Activated CD8-positive, alpha-beta T cell treated with anti-CD3 and anti-CD28 coated beads for 36 hours (primary cell): ENCODE measurements at places on chromosomes 13 and 19. TPM values are rescaled to one million over a fixed set of nuclear protein-coding genes. Genes with fewer than 3 reads are reported as not detected.

- peak; percentile 38 for DNase-seq
These were observed 11.6 kb upstream of the FPR3 start for GRCh38 chr19:51783372-51783771.

DNA sequence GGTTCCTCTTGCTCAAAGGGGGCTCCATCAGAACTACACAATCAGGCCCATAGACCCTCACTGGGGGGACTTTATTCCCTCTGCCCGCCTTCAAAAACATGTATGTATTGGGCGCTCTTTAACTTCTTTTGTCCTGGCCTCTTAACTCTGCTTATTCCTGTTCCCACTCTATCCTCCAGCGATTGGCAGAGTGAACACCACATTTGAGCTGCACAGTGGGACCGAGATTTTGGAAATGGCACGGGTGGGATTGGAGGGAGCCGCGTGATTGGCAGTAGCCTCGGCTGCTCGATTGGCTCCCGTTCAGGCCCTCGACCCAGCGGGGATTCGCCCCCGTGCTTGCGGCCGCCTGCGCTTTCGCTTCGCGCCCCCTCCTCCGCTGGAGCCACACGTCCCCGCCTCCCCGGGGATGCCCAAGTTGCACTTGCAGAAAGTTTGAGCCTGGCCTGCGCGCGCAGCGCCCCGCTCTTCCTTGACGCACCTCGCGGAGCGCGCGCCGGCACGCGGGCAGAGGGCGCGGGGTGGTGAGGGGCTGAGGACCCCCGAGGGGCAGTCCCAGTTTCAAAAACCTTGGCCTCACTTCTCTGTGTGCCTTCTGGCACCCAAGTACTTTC, at the start of gene ZIC5:
ZIC5 (minus strand) TSS at position 192 of the 614 bp plus-strand sequence; CDS start at position 28, 164 bp downstream.
- DNase-seq, result no peak

The SYDE1 gene
- 1.8 TPM for total RNA-seq

The NCR1 gene
- total RNA-seq, result 0.68 TPM

The MTUS2 gene
- total RNA-seq, result not detected
